Esophagus muscularis mucosa (tissue), 4 donors: ENCODE measurements at places on chromosomes 12 and 14.
A peak's percentile ranks its signal among the peaks of the same experiment; 100 is the strongest.

- no peak for DNase-seq
These were observed 45.4 kb downstream of the TMTC1 start for GRCh38 chr12:29738365-29738764.

GRCh38 chr14:47526591-47527244 is 148.7 kb downstream of the MDGA2 start:
- DNase-seq, result no peak

DNA sequence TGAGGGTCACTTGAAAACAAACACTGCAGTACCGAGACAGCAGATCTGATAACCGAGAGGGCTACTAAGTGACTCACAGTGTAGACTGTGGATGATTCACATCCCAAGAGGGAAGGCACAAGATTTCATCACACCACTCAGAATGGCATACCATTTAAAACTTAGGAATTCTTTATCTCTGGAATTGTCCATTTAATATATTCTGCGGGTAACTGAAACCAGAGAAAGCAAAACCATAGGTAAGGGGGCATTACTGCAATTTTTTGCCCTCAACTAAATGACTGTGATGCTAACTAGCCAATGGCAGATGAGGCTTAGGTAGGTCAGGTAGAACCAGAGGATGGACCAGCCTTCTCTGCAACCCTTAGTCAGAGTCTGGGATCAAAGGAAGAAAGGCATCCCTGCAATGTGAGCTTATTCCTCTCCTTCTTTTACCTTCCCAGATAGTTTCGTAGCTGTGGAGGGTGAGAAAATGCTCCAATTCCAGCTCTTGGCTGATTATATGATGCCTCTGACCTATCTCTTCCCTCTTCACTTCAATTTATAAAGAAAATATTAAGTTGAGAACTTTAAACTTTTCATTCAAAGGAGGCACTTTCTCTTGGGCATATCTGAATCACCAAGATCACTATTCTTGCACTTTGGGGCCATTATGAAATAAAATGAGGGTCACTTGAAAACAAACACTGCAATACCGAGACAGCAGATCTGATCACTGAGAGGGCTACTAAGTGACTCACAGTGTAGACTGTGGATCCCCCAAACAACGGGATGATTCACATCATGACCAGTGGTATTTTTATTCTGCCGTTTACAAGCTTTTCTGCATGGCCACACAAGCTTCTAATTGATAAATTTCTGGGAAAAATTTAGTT is 6.8 kb downstream of the ART4 start:
- no peak for DNase-seq

DNA sequence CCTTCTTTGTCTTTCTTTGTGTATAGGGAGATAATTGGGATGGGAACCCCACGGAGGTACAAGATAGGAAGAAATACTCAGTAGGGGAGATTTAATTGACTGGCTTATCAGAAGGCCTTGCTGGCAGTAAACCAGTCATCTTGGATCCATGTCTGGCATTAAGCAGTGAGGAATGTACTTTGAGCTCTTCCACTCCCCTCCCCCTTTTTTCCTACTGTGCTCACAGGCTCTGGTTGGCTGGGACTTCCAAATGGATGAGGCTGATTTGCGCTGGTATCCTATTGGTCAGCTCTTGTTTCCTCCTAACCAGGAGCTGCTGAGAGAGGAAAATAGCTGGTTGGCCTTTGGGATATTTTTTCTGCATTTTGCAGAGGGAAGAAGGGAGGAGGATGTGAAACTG is 24.7 kb downstream of the NGDN start:
- no peak for DNase-seq

DNA sequence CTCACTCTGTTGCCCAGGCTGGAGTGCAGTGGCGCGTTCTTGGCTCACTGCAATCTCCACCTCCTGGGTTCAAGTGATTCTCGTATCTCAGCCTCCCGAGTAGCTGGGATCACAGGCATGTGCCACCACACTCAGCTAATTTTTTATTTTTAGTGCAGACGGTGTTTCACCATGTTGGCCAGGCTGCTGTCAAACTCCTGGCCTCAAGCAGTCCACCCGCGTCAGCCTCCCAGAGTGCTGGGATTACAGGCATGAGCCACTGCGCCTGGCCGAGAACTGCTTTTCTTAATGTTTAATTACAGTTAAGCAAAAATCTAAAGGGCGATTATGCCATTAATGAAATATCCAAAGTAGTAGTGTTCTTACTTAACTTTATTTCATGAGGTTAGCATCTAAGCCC is 13.6 kb downstream of the YARS2 start:
- DNase-seq, result no peak

- no peak for DNase-seq
These were observed 4.3 kb upstream of the NIN start for GRCh38 chr14:50835280-50835679.

- no peak for DNase-seq
These were observed 25.4 kb downstream of the HSPB8 start for GRCh38 chr12:119204131-119204530.

GRCh38 chr14:75426332-75427125 is 1.3 kb upstream of the JDP2 start:
- DNase-seq, result no peak

GRCh38 chr12:109020796-109021380 is at the start of gene SVOP:
Gene SVOP (minus strand): TSS chr12:109021068. CDS start chr12:109020868, 200 bp downstream.
- DNase-seq, result peak; percentile 92

GRCh38 chr12:102728506-102729242 is 188.4 kb downstream of the PAH start:
- no peak for DNase-seq

DNA sequence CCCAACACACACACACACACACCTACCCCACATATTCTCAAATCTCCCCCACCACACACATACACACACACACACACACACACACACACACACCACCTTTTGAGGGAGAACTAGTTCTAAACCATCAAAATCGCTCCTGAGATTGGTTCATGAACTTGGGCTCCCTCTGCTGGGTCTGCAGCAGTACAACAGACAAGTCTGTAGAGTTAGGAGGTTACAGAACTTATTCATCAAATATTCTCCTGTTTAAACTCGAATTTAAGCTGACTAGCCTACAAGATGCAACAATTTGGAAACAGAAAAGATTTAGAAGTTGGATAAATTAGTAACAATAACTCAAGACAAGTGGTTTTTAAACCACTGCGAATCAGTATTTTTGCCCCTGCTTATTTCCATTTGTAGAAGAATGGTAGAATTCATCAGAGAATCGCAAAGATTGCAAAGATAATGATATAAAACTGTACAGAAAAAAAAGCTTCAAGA is 136.4 kb upstream of the USP15 start:
- no peak for DNase-seq

- DNase-seq, result no peak
These were observed 25.0 kb upstream of the NPAS3 start for GRCh38 chr14:32913725-32914124.

DNA sequence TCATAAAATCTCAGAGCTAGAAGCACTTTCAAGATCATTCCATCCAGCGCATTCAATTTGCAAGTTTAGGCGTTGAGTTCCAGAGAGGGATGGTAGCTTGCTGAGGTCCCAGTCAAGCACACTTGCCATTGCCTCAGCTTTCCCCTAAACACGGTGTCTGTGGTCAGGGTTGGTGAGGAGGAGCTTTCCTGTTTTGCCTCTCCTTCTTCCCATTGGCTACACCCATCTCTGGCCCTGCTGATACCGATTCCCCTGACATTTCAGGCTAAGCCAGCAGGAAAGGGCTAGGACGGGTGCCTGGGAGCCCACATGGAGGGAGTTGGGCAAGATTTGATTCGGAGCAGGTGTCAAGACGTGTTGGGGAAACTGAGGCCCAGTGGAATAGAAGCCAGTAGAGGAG is 9.1 kb downstream of the NFATC4 start:
- DNase-seq, result no peak

GRCh38 chr12:12784911-12785814 is at the start of gene APOLD1:
Gene APOLD1 (plus strand): TSS chr12:12785659. CDS start chr12:12785692, 33 bp downstream.
- DNase-seq, result no peak

GRCh38 chr12:105233041-105233905 is 2.7 kb downstream of the APPL2 start:
- DNase-seq, result no peak
